Transverse colon (tissue), 4 donors: ENCODE measurements at places on chromosomes 16 and 17.
A peak's percentile ranks its signal among the peaks of the same experiment; 100 is the strongest.

DNA sequence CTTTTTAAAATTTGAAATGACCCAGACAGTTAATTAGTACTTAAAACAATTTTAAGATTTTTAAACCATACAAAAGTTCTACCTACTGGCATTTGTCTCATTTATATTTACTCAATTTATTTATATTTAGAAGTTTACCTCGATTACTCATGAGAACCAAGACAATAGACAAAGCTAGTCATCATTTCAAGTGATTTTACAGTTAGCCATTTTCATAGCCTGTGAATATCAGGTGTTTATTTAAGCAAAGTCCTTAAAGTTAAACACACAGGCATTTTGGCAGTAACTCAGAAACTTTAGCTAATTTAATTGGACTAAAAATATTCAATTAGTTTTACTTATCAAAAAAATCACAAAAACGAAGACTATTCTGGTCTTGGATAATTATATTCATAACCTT lies 101.6 kb upstream of the KIF2B start:
- H3K36me3 ChIP-seq, result no peaks in the 10 kb centered on the region
- H3K27ac ChIP-seq, result no peak overlapping the region
- no peak for DNase-seq
- H3K27me3 ChIP-seq, result no peaks in the 10 kb centered on the region

DNA sequence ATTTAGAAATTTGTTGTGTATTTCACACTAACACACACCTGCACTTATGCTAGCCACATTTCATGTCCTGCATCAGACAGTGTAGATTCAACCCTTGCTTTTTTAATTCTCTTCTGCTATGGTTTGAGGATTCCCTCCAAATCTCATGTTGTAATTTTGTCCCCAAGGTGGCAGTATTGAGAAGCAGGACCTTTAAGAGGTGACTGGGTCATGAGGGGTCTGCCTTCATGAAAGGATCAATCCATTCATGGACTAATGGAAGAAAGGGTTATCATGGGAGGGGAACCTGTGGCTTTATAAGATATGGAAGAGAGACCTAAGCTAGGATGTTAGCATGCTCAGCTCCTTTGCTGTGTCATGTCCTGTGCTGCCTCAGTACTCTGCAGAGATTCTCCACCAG lies 1032.2 kb downstream of the CDH11 start:
- no peaks in the 10 kb centered on the region for H3K4me1 ChIP-seq
- H3K4me3 ChIP-seq, result no peak overlapping the region
- DNase-seq, result no peak
- no peaks in the 10 kb centered on the region for H3K27me3 ChIP-seq
- H3K27ac ChIP-seq, result no peak overlapping the region

GRCh38 chr16:56888806-56889205 lies 23.8 kb downstream of the SLC12A3 start:
- no peak overlapping the region for H3K27ac ChIP-seq
- H3K27me3 ChIP-seq, result no peaks in the 10 kb centered on the region
- DNase-seq, result peak; percentile 54

DNA sequence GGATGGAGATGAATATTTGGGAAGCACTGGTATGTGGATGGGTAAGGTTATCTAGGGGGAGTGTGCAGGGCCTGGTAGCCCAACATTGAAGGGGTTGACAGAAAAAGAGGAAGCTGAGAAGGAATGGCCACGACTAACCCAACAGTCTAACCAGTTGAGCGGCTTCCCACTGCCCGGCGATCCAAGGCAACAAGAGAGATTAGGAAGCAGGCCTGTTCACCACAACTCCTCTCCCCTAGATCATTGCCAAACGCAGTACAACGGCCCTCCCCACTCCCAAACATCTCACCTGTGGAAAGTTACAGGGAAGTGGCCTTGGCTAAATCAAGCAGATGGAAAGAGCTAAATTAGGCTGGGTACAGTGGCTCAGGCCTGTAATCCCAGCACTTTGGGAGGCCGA lies 11.2 kb upstream of the RANGRF start:
- H3K4me1 ChIP-seq, result peaks cover 6% of the 10 kb centered on the region
- H3K27me3 ChIP-seq, result no peaks in the 10 kb centered on the region
- no peak overlapping the region for H3K27ac ChIP-seq
- no peak for DNase-seq

DNA sequence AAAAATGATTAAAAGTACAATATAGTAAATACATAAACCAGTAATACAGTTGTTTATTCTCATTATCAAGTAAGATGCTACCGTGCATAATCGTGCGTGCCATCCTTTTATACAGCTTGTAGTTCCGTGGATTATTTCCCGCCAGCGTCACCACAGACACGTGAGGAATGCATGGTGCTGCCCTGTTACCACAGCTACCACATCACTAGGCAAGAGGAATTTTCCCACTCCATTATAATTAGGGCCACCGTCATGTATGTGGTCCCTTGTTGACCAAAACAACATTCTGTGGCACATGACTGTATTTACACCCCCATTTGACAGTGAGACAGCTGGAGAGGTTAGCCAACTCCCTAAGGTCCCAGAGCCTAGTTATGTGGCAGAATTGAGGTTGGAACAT lies 30.5 kb upstream of the LGALS9 start:
- H3K4me1 ChIP-seq, result no peaks in the 10 kb centered on the region
- no peak overlapping the region for H3K27ac ChIP-seq
- peaks cover under 1% of the 10 kb centered on the region for H3K36me3 ChIP-seq

DNA sequence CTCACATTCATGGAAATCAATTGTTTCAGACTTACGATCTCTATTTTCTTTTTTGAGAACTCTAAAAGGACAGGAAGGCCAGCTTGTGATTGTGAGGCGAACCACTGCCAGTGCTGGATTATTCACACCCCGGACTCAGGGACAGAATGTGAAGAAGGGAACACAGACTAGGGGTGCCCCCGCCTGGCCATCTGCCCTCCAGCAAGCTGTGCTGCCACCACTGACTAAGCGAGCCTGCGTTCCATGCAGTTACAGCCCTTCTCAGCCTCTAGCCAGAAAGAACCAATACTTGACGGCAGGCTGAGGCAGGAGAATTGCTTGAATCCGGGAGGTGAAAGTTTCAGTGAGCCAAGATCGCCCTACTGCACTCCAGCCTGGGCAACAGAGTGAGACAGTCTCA lies 2.8 kb downstream of the HAGH start:
- peaks cover 5% of the 10 kb centered on the region for H3K36me3 ChIP-seq
- no peak for DNase-seq
- H3K27ac ChIP-seq, result no peak overlapping the region

- no peaks in the 10 kb centered on the region for H3K36me3 ChIP-seq
- no peak for DNase-seq
- H3K27me3 ChIP-seq, result no peaks in the 10 kb centered on the region
- no peak overlapping the region for H3K4me3 ChIP-seq
- H3K27ac ChIP-seq, result peak overlapping the region; percentile 3
Measured at GRCh38 chr17:69997332-69997731, 77.7 kb upstream of the KCNJ16 start.

GRCh38 chr17:80872501-80873306 lies 118.9 kb upstream of the CHMP6 start:
- H3K4me1 ChIP-seq, result no peaks in the 10 kb centered on the region
- H3K27me3 ChIP-seq, result no peaks in the 10 kb centered on the region
- no peak for DNase-seq
